ENCODE measurements at places on chromosomes 12 and 14.

DNA sequence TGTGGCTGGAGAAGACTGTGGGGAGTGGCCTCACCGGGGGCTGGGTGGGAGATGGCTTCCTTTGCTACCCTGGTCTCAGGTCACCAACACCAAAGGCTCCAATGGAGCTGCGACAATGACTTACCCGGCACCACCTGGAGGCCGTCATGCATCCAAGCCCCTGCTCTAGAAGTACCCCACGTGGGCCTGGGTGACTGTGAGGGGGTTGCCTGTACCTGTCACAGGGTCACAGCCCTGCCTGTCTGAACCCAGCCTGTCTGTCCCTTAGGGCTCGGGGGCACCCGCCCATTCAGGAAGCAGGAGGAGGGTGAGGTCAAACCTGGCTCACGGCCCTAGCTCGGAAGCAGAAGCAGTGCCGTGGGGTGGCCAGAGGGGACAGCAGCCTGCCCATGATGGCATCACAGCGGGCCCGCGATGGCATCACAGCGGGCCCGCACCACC is 18.9 kb downstream of the ABCB9 start:
- peak; percentile 78 for DNase-seq

- peak; percentile 67 for DNase-seq
Measured at GRCh38 chr12:62438098-62438692, 28.4 kb upstream of the MON2 start.

- DNase-seq: no peak
Measured at GRCh38 chr14:104754213-104754851, 1.4 kb downstream of the SIVA1 start.

DNA sequence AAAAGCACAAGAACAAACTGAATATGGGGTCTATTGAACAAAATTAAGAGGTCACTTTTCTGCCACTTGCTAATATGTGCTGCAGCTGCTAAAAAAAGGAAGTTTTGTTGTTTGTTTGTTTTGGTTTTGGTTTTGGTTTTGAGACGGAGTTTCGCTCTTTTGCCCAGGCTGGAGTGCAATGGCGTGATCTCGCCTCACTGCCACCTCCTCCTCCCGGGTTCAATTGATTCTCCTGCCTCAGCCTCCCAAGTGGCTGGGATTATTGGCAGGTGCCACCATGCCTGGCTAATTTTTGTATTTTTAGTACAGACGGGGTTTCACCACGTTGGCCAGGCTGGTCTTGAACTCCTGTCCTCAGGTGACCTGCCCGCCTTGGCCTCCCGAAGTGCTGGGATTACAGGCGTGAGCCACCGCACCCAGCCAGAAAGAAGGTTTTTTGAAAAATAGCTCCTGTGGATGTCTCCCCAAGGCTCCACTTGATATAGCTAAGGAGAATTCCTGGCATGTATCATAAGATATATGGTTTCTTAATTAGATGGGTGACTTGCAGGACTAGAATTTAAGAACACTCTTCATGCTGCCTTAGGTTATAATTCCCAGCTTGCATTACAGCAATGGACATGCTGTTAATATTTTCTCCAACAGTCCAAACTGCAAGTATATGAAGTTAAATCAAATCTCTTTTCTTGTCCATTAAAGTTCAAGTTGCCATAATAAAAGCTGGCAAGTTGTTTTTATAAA is 237.6 kb upstream of the AMIGO2 start:
- peak; percentile 67 for DNase-seq

- DNase-seq: peak; percentile 96
Measured at GRCh38 chr14:73227812-73228781, 9.2 kb upstream of the PAPLN start.

DNA sequence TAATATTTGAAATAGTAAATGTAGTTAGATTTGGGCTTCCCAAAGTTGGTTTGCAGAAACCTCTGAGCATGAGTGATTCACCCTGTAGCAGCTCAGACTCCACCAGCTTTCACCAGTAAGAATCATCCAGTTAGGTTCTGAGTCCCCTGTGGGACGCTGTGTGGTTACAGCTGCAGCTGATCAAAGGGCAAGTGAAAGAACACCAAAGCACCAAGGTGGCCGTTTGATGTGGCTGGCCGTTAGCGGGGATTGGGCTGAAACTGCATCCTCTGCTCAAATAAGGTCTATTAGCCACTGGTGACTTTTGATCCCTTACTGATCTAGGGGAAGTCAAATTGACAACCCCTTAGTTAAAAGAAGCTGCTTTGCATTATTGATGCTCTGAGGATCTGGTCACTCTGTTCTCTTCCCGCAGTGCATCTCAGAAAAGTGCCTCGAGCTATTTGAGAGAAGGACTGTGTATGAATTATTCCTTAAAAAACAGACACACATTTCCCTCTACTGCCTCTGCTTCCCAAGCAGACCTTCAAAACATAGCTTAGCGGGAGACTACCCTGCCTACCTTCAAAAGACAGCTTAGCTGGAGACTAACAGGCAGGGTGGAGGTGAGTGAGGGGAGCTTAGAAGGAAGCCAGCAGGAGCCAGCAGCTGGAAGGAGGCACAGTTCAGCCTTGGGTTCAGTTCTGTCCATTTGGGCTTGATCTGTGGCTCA is 3.7 kb downstream of the ABHD12B start:
- peak; percentile 14 for DNase-seq

GRCh38 chr12:100266585-100266834 is 369 bp downstream of the DEPDC4 start:
- peak; percentile 85 for DNase-seq

DNA sequence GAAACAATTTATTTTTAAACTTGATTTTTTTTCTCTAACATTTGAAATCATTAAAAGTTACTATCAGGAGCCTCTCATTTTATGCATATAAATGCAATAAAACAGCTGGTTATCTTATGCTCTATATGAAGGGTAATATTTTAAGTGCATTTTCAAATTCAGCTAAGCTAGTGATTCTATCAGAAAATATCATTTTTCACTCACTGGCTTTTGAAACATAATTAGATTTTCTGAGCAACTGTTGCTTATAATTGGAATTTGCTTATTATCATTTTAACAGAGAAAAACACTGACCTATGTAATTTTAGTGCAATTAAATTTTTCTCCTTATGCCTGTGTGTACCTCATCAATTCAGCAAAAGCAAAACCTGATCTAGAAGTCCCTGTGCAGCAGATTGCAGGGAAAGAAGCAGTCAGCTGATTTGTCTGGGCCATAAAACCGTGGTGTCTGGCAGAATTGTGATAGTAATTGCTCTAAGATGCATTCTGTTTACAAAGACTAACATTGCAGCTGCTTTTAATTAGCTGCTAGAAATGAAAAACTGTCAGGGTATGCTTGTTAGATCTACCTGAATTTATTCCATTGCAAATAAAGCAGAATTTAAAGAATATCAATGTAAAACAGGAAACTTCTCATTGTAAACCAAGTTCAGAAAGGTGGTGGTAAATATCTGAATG is 75.0 kb downstream of the BICD1 start:
- no peak for DNase-seq

DNA sequence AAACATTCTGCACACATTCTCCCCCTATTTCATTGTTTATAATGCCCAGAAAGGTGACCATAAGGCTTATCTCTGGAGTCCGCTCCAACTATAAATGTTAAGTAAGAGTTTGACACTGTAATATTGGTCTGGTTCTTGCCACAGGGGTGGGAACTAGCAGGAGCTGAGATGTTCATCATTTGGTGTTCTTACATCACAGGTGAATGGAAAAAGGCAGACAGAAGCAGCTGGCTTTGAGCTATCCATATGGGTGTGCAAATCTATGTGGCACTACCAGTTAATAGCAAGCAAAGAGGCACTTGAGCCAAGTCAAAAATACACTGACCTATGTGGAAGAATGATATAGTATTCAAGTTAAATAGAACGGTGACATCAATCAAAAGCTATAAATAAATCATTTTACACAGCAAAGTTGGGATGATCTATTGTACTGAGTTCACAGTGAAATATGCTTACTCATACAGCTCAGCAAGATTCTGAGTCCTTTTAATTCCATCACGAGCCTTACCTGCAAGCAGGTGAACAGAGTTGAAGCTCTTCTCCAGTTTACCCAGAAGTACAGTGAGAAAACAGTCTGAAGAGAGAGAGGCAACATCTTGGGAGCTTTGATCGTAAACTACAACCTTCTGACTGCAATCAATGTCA is 43.2 kb downstream of the DUSP16 start:
- DNase-seq: no peak

DNA sequence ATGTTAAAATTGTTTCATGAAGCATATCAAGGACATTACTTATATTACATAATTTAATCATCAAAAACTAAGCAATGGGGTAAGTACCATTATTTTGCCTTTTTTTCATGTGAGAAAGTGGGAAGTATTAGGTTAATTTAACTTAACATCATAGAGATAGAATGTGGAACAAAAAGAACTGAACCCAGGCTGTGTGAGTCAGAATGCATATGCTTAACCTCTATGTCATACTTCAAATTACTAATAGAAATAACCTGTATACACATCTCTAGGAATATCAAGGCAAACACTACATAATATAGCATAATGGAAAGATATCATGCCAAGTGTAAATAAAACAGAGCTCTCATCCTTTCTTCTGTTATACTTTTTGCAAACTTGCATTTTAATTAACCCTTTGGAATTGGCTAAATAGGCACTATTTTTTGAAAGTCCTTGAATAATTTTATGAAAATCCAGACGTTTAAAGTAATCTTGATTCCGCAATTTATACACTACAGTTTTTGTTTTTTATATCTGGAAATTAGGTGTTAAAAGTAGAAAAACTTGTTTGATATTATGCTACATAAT is 777.7 kb downstream of the SLC6A15 start:
- DNase-seq: no peak

DNA sequence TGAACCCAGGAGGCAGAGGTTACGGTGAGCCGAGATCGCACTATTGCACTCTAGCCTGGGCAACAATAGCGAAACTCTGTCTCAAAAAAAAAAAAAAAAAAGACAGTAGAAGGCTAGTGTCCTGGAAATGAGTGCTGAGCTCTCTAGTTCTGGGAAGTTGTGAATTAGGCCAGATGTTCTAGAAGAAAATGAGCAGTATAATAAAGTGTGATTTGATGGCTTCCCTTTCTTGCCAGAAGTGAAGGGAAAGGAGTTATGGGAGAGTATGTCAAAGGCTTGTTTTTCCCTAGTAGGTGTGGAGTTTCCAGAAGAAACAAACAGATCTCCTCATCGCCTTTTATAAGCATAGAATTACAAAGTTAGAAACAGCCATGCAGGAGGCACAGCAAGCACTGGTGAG is 20.5 kb downstream of the RNF212B start:
- no peak for DNase-seq

DNA sequence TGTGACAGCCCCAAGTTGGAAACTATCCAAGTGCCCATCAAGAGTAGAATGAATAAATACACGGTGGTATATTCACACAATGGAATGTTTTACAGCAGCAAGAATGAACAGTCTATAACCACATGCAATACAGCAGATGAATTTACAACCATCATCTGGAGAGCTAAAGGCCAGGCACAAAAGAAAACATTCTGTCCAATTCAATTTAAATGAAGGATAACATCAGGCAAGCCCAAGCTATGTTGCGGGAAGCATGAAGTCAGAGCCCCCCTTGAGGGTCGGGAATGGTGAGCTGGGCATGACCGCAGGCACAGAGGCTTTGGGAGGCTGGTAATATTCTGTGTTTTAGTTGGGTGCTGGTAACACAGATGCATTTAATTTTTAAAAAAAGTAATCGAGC is 76.0 kb downstream of the SYNE3 start:
- no peak for DNase-seq

- DNase-seq: no peak
Measured at GRCh38 chr12:15982471-15982870, 71.3 kb downstream of the DERA start.

DNA sequence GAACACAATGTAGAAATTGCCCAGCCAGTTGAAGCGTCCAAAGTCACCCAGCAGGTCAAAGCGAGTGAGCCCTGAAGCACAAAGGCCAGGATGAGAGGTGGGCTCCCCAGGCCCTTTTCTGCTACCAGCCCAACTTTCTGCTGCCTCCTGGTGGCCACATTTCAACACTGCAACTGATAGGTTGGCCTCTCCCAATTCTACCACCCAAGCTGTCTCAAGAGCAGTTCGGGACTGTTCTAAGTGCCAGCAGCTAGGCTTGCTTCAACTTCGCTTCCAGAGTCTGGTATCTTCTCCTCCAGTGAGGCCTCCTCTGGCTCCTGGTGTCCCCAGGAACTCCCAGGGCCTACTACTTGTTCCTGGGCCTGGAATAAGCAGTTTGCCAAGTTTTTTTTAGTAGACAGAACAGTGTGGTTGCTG is 3.4 kb upstream of the DHH start:
- DNase-seq: peak; percentile 60

DNA sequence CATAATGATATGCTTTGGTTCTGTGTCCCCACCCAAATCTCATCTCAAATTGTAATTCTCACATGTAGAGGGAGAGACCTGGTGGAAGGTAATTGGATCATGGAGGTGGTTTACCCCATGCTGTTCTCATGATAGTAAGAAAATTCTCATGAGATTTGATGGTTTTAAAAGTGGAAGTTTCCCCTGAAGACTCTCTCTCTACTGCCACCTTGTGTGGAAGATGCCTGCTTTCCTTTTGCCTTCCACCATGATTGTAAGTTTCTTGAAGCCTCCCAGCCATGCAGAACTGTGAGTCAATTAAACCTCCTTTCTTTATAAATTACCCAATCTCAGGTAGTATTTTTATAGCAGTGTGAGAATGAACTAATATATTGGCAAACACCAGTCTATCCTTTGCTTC is 260.4 kb upstream of the PPFIA2 start:
- DNase-seq: peak; percentile 19

GRCh38 chr14:32611752-32612151 is 282.7 kb downstream of the AKAP6 start:
- DNase-seq: peak; percentile 29

GRCh38 chr12:130162267-130162666 is at the start of gene FZD10:
Gene FZD10, plus strand, starts transcription at chr12:130162464. Its CDS starts 479 bp downstream, at chr12:130162943.
- DNase-seq: peak; percentile 12

DNA sequence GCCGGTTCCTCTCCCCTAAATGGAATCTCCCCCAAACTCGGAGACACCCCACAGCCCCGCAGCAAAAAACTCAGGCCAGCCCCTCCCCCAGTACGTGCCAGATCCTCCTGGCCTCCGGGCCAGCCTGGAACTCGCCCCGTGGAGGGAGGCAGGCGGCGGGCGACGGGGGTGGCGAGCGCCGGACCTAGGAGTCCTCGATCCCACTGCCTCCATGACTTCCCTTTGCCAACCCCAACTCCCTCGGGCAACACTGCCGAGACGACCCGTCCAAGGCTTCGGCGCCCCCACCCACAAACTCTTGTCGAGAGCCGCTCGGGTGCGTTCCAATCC is 400 bp downstream of the ADCY6 start:
- no peak for DNase-seq

DNA sequence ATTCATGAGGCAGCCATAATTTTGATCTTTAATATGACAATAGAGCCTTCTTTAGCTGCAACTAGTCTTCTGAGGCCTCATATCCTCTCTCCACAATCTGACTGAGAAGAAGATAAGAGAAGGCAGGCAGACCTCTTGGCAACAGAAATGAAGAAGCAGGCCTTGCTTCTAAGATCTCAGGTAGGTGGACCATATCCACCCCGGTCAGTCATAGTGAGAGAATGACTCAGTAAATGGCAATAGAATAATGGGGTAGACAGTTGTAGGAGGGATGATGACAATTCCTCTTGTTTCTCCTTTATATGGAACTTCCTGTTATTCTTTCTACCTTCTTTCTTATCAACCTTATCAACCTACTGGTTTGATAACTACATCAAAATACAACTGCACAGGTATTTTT is 246.7 kb upstream of the G2E3 start:
- no peak for DNase-seq

GRCh38 chr12:24473097-24473496 is 475.8 kb downstream of the BCAT1 start:
- no peak for DNase-seq

Measured in suppressor macrophage treated with lipopolysaccharide for 1 hour (primary cell).